NCI-H526 treated with DMSO at 0.1 percent for 48 hours (cell line): ENCODE measurements at places on chromosomes 4 and X.

DNA sequence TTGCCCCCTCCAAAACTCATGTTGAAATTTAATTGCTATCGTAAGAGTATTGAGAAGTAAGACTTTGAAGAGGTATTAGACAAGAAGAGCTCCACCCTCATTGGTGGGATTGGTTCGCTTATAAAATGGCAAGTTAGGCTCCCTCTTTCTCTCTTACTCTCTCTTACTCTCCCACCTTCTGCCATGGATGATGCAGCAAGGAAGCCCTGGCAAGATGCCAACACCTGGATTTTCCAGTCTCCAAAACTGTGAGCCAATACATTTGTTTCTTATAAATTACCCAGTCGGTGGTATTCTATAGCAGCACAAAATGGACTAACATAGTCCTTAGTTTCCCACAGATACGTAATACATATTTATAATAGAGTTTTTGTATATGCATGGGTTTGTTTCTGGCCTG lies 119.4 kb downstream of the DDIT4L start:
- no peak for DNase-seq

DNA sequence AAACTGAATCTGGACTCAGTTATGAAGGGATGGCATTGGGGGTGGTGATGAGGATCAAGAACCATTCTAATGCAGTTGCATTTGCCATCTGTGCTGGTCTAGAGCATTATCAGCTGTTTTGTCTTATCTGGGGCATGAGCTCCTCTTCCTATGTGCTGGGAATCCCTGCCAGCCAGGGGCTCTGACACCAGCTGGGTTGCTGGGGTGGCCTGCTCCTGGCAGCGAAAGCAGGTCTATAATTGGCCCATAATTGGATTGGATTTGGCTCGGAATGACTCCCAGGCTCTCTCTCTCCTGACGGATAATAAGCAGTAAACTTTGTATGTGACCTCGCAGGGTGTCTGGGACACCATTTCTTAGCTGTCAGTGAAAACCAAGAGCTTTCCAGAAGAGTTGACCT lies 34.1 kb downstream of the SMPX start:
- no peak for DNase-seq

GRCh38 chr4:54482529-54483200 lies 175.1 kb upstream of the KIT start:
- DNase-seq = no peak

DNA sequence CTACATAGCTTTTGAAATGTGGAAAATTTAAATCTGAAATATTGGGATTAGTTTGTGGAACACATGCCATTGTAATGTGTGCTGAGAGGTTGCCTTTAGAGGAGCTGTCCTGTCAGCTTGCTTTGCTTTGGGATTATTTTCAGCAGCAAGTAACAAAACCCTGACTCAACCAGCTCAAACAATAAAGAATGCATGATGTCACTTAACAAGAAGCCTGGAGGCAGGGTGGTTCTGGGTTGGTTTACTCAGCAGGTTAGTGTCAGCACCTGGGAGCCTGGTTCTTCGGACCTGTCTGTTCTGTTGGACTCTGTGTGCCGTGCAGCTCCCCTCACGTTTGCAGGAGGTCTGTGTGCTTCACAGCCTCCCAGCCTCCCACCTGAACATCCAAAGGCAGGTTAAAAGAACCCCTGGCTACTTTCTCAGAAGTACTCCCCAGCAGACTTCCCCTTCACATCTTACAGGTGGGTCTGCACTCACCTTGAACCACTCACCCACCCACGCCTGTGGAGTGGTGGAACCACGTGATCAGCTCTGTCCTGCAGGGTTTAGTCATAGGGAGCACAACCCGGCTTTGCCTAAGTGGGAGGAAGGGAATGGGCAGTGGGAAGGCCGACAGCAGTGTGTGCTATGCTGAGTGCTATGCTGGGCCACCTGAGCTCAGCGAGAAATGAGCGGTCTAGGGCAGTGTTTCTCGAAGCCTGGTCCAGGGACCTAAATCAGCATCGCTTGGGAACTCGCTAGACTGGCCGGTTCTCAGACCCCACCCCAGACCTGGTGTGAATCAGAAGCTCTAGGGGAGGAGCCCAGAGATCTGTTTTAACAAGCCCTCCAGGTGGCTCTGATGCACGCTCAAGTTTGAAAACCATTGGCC lies 20.4 kb downstream of the TMEM131L start:
- DNase-seq = no peak

GRCh38 chrX:1564750-1565683 lies 26.4 kb upstream of the AKAP17A start:
- DNase-seq = peak; percentile 11

DNA sequence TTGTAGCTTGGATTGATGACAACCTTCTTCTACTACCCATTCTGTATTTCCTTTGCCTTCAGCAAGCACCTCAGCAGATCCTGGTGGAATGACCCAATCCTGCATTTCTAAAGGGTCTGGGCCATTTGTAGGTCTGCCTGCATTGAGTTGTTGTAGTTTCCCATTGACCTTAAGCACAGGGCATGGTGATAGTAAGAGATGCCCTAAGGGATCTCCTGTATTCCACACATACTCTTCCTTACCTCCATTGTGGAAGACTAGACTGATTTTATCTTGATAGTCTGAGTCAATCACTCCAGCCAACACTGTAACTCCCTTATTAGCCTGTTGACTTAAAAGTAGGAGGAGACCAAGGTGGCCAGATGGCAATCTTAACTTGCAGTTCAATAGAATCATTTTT lies 184.5 kb downstream of the GRIA2 start:
- no peak for DNase-seq

- no peak for DNase-seq
These were observed 102.6 kb upstream of the PDE5A start for GRCh38 chr4:119731146-119731742.
